ENCODE measurements at places on chromosomes 16 and 17. TPM values are rescaled to one million over a fixed set of nuclear protein-coding genes. Genes with fewer than 3 reads are reported as not detected.
A peak's percentile ranks its signal among the peaks of the same experiment; 100 is the strongest.

The CHST5 gene
- 1.1 TPM for polyA plus RNA-seq

The C16orf46 gene
- 1.9 TPM for polyA plus RNA-seq

The KCNJ18 gene
- not detected for polyA plus RNA-seq

The CA7 gene
- 0.65 TPM for polyA plus RNA-seq

The LRRC37A gene
- polyA plus RNA-seq, result 7.8 TPM

GRCh38 chr16:17149904-17150483 is 320.8 kb downstream of the XYLT1 start:
- peak; percentile 40 for DNase-seq

DNA sequence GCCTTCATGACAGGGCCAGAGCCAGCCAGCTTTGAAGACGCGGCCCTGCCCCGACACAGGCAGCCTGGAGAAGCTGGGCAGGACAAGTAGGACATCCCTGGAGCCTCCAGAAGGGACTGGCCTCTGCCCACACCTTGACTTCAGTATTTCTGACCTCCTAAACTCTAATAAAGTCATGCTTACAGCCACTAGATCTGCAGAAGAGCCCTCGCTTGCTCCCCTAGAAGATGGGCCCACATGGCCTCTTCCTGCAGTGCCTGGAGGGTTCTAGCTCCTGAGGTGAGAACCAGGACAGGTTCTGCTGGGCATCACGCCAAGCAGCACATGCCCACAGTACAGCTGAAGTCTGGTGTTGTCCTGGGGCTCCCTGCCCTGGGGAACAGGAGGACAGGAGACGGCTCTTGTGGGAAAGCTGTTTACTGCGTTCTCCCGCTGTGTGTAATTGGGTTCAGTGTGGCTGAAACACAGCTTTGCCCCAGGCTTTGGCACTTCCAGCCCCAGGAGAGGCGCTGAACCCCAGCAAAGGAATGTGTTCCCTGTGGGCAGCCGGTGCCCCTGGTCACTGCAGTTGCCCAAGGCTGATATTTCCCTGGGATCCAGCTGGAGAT is 2.6 kb downstream of the APRT start:
- DNase-seq, result no peak

GRCh38 chr16:23570992-23571632 is 13.6 kb downstream of the UBFD1 start:
- no peak for DNase-seq

- no peak for DNase-seq
These were observed 18.5 kb downstream of the DNAI2 start for GRCh38 chr17:74292495-74292894.

- no peak for DNase-seq
These were observed 6.3 kb downstream of the UBE2O start for GRCh38 chr17:76446449-76447231.

GRCh38 chr17:59511726-59512125 is 53.7 kb upstream of the DHX40 start:
- no peak for DNase-seq

GRCh38 chr17:82781894-82782274 is 30.0 kb downstream of the TBCD start:
- peak; percentile 84 for DNase-seq

Data from left kidney (tissue), 8 donors.